ENCODE measurements at places on chromosomes 16 and 17.

DNA sequence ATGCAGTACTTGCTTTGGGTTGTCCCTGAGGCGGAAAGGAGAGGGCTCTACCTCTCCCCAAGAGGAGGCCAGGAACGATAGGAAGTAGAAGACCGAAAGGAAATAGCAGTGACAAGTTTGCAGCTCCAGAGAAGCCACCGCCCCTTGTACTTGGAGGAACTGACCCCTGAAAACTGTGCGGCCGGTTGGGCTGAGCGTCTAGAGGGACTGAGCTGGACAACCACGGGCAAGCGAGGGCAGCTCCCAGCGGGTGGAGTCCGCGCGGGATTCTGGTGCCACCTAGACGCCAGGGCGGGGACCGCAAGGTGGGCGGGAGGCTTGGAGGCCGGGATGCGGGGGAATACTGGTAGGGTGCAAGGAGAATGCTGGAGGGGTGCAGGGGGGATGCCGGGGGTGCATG is 1.3 kb upstream of the SLC6A4 start:
- DNase-seq: no peak

- DNase-seq: no peak
Measured at GRCh38 chr16:54930869-54931119, 129 bp downstream of the IRX5 start.

GRCh38 chr16:20763461-20764232 is at the start of gene ACSM3:
Gene ACSM3, plus strand, starts transcription at chr16:20764014. Its CDS starts 6,021 bp downstream, at chr16:20770035.
- peak; percentile 67 for DNase-seq

- peak; percentile 82 for DNase-seq
Measured at GRCh38 chr17:41835800-41836549, at the start of gene NT5C3B. Gene NT5C3B, minus strand, starts transcription at chr17:41836232. Its CDS starts 39 bp downstream, at chr17:41836193.

DNA sequence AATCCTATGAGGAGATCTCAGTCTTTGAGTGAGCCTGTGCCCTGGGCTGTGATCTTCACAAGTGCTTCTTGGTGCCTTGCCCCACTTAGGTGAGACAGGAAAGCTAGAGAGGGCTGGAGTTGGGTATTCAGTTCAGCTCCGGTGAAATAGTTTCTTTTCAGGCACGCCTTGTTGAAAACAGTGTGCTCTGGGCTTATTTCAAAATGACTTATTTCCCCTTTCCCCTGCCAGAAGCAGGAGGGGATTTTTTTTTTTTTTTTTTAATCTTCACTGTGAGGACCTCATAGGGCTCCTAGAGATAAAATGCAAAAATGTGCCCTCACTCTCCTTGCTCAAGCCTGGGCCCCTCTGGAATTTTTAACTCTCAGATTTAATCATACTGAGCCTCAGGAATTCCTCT is 27.2 kb downstream of the MOSMO start:
- DNase-seq: no peak

GRCh38 chr16:79451196-79451816 is 149.2 kb downstream of the MAF start:
- DNase-seq: no peak

DNA sequence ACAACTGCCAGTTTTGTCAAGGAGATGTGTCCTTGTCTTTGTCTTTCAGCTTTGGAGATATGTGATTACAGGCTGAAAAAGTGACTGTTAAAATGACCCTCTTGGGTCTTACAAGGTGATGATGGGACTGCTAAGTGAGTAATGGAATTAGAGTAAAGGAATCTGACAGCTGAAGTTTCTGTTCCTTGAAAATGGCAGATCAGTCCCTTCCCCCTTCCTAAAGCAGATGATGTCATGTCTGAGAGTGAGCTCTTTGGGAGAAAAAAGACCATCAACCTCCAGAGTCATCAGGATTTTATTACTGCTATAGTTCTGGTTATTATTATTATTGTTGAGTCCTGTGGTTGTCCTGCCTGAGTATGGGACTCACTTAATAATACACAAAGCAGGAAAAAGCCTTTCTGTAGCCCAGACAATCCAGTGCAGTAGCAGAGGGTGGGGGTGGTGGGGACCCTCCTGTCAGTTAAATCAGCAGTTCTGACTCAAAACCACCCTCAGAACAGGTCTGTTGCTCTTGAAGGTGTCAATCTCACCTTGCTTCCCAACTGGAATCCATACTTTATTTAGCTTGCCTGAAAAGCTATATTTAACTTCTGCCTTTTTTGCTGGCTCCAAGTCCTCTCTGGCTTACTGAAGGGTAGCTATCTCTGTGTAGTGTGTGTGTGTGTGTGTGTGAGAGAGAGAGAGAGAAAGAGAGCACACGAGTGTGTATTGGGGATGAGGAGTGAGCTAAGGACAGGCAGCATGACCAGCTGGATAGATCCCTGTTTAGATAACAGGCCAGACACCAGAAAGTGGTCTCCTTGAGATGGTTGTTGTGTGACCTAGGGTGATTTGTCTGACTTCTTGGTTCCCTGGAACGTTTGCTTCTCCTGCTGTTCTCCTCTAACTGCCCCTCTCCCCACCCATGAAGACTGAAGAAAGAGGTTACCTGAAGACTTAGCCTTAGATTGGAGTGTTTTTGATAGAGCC is 4.9 kb downstream of the HROB start:
- no peak for DNase-seq

DNA sequence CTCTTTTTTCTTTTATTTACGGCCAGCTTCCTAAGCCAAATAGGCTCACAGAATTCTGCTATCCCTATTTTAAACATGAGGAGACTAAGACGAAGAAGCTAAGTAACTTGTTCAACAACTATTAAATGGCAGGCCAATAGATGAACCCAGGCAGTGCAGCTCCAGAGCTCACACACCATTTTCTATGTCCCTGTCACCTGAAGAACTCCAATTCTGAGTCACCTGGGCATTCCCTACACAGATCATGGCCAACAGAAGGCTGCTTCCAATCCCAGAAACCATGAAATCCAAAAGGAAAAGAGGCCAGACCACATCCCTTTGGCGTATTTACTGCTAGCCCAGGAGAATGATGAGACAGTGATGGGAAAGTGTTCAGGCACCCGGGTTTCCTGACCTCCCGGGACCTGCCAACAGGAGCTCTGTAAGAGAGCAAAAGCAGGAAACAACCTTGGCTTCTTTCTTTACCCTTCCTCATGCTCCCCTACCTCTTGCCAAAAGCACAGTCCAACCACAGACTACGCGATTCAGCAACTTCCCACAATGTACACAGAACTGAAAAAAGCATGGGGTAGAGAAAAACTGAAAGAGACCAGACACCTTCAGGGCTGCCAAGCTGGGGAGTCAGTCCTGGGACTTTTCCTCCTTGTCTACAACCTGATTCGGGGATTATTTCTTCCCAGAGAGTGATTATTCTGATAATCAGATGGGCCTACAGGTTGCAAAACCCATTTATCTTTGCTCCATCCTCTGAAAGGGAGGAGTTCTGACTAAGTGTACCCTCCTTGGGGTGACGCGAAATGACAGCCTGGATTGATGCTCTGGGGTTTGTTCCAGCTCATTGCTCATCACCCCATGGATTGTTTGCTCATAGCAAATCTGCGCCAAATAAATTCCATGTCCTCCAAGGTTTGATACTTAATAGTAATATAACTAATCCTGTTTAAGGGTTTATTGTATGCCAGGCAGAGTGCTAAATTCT is 47.8 kb upstream of the HAS3 start:
- no peak for DNase-seq

- no peak for DNase-seq
Measured at GRCh38 chr17:82355770-82356427, 3.1 kb upstream of the TEX19 start.

DNA sequence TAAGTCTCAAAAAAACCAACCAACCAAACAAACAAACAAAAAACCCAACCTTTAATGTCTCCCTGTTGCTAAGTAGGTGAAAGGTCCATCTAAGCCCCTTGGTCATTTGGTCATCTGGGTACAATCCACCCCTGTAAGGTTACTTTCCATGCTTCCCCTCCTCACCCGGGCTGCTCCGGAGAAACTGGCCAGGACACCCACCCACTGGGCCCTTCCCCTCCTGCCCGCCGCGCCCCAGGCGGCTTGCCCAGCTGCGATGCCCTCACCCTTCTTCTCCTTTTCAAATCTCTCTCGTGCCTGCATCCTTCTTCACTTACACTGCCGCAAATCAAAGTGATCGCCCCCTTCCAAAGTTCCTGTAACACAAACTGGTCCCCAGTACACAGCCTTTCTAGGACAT is 2.0 kb downstream of the NTAN1 start:
- no peak for DNase-seq

GRCh38 chr17:3207367-3207766 is at the start of gene OR1A1:
Gene OR1A1, plus strand, starts transcription at chr17:3207667. Its CDS starts 7,954 bp downstream, at chr17:3215621.
- DNase-seq: no peak
